ENCODE measurements at places on chromosomes 7 and 10.

- DNase-seq, result peak; percentile 5
Measured at GRCh38 chr7:36207451-36208291, 54.6 kb downstream of the EEPD1 start.

GRCh38 chr10:4652111-4653010 lies 173.6 kb upstream of the AKR1E2 start:
- DNase-seq, result no peak

- no peak for DNase-seq
Measured at GRCh38 chr7:90972906-90973550, 291.2 kb upstream of the FZD1 start.

GRCh38 chr7:80882213-80882801 lies 36.5 kb downstream of the SEMA3C start:
- DNase-seq, result no peak
